Amygdala (tissue), 56 donors: ENCODE measurements at places on chromosomes 11 and 22.

DNA sequence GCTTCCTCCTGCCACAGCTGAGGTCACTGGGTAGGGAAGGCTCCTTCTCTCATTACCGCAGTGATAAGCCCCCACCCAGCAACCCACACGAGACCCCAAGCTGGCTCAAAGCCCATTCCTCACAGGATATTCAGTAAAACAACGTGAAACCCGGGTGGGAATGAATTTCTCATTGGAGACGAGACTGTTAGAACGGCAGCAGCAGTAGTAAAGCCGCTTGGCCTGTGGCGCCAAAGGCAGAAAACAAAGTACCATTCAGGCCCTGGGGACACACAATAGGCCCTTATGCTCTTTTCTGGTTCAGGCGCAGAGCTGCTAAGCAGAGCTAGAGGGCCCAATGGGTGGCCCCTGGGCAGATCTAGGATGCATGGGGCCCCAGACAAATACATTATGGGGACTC lies 45.3 kb downstream of the PC start:
- DNase-seq: peak; percentile 56

DNA sequence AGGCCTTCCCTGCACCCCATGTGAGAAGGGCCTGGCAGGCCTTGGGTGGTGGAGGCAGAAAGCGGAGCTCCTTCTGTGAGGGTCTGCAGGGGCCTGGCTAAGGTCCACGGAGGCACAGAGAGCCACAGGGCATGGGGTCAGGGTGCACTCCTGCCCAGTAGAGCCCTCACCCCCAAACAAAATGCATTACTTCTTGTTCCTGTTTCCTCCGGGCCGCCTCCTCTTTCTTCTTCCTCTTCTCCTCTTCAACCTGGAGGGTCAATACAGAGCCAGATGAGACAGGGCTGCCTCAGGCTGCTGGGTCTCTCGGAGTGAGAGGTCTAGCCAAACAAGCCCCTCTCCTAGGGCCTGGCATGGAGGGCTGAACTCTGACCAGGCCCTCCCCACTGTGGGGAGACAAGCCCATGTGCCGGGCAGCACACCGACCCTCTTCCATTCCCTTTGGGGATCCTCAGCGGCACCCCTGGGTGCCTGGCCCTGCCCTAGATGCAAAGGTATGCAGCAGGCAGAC lies 10.3 kb upstream of the NAP1L4 start:
- DNase-seq: no peak

- no peak for DNase-seq
These were observed 401.5 kb downstream of the TBC1D22A start for GRCh38 chr22:47163856-47164513.

DNA sequence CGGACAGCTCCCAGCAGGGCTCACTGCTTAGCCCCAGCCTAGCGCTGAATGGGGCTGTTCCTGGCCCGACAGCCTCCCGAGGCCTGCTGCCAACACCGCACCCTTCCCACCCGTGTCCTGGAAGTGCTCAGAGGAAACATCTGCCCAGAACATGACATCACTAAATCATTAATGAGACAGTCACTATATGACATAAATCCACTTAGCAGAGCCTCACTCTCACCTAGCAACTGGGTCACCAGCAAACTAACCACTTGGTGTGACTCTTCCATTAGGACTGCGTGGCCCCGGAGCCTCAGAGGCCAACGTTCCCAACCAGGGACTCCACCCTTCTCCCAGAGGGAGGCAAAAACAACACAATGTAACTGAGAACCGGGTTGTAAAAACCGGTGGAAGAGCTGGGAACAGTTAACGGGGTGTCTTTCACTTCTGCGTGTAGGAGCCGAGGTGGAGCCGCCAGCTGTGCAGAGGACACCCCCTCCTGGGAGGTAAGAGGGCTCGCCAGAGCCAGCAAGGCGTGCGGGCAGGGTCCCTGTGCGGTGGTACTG lies 21.4 kb upstream of the PACSIN2 start:
- DNase-seq: no peak

DNA sequence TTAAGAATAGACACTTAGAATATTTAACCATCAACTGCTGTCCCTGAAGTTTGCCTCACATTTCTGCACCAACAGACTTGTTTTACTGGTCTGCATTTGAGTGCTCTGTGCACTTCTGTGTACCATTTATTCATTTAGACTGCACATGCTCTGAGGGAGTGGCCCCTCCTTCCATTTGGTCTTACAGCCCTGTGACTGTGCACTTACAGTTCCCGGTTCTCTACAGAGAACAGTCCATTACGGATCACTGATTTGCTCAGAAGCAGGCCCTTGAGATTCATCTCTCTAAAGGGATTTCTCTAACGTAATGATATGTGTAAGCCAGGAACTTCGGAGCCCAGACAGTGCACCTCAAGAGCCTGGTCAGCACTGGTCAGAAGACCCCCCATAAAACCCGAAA lies 247.3 kb upstream of the BLID start:
- DNase-seq: no peak

- DNase-seq: no peak
These were observed 60.6 kb downstream of the SGSM3 start for GRCh38 chr22:40430991-40431390.

- DNase-seq: no peak
These were observed 29.5 kb downstream of the APOL5 start for GRCh38 chr22:35746946-35747703.

DNA sequence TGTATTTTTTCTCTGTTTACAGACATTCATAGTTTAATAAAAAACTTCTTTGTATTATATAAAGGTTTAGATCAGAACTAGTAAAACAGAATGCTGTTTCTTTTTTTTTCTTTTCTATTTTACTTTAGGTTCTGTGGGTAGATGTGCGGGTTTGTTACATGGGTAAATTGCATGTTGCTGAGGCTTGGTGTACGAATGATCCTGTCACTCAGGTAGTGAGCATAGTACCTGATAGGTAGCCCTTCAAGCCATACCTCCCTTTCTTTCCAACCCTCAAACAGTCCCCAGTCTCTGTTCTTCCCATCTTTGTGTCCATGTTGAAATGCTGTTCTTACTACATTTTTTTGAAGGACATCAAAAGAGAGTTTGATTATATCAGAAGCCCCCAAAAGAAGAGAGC lies 3.2 kb downstream of the ATM start:
- no peak for DNase-seq

DNA sequence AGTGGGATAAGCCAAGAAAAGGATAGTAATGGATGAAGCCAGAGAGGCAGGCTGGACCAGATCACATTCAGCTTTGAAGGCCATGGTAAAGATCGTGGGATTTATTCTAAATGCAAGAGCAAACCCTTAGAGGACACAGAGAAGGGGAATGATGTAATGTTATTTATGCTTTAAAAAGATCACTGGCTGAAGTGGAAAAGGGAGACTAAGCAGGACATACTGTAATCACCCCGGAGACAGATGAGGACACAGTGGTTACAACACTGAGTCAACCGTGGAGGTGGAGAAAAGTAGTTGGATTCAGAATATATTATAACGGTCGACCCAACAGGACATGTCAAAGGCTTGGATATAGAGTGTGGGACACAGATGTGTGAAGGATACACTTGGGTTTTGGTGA lies 38.5 kb downstream of the CDON start:
- DNase-seq: no peak

GRCh38 chr11:70262951-70263350 lies 7.5 kb upstream of the PPFIA1 start:
- no peak for DNase-seq

DNA sequence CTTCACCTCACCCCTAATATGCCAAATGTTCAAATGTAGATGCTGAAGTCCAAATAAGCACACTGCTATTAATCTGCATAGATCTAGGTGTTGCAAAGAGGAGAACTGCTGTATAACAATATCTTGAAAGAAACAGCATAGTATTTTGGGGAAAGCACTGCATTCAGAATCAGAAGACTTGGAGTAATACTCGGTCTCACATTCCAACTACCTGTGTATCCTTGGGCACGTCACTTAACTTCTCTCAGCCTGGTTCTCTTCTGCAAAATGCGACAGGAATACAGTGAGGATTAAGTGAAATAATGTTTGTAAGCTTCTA lies 332 bp upstream of the HMGXB4 start:
- DNase-seq: no peak

DNA sequence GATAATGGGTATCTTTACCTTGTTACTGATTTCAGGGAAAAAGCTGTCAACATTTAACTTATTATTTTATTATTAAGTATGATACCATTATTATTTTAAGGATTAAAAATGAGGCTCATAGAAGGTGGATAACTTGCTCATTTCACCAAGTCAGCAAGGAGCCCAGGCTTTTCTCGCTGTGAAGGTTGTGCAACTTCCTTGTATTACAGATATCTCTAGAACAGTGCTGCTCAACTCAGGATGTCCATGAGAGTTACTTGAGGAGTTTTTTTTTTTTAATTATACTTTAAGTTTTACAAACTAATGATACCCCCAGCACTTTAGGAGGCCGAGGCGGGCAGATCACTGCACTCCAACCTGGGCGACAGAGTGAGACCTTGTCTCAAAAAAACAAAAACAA lies 98.2 kb downstream of the INSC start:
- DNase-seq: no peak

- DNase-seq: no peak
These were observed 17.9 kb downstream of the KCNE3 start for GRCh38 chr11:74449369-74449931.

GRCh38 chr11:131692151-131692550 lies 321.7 kb downstream of the NTM start:
- no peak for DNase-seq

GRCh38 chr11:95156916-95157541 lies 67.4 kb downstream of the ENDOD1 start:
- no peak for DNase-seq

- no peak for DNase-seq
These were observed 139.1 kb upstream of the MTMR2 start for GRCh38 chr11:96063053-96063452.

GRCh38 chr11:9332655-9333054 lies 18.3 kb upstream of the TMEM41B start:
- no peak for DNase-seq

DNA sequence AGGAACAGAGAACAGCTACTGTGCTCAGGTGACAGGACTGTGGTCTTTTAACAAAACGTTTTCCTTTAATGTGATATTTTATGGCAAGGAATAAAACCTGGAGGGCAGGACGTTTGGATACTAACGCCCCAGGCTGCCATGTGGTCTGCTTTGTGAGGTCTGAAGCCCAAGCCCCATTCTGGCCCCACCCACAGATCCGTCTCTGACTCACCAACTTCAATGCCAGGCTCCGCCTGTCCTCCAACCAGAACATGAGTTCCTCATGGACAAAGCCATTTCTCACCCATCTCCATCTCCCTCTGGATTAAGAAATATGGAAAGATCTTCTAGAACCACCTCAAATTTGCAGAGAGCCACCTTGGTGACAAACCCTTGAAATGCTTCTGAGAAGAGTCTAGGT lies 148.8 kb downstream of the CRYBB2 start:
- DNase-seq: no peak

- no peak for DNase-seq
These were observed 81.6 kb downstream of the ALX4 start for GRCh38 chr11:44228379-44228778.

DNA sequence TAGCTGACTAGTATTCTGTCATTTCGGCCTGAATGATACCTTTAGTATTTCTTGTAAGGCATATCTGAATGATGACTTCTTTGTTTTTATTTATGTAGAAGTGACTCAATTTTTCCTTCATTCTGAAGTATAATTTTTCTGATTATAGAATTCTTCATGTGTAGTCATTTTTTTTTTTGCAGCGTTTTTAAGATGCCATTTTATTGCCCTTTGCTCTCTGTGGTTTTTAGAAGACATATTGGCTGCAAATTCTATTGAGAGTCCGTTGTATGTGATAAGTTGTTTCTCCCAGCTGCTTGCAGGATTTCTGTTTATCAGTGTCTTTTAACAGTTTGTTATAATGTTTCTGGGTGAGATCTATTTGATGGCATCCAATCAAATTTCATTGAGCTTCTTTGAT lies 1224.8 kb downstream of the JRKL start:
- no peak for DNase-seq

GRCh38 chr11:58047818-58048217 lies 17.1 kb downstream of the OR6Q1 start:
- DNase-seq: no peak

DNA sequence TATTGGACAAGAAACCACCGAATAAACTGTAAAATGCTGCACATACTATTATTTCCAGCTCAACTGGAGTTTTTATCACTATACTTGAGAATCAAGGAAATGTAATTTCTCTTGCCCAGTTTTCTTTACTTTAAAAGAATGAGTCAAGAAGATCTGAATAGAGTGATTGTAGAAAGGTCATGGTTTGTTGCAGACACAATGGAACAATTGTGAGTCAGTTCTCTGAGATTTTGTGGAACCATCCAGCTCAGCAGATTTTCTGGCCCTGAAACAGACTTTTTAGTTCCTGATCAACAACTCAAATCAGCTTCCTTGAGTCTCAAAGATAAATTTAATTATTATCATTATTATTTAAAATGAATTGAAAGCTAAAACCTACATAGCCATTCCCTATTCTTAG lies 1.3 kb downstream of the TCN1 start:
- no peak for DNase-seq

DNA sequence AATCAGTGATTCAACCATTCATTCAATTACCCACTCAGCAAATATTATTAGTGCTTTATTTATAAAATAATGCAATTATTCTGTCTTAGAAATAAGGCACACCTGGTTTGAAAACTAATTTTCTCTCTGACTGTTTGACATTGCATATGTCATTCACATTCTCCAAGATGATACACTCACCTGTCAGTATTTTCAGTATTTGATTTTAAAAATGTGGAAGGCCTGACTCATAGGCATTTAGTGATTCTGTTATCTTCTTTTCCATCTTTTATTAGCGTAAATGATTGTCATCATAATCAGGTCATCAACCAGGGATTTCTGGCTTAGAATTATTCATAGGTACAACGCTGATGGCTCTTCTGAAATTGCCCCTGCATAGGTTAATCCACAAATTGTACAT lies 480.9 kb downstream of the CNTN5 start:
- no peak for DNase-seq

- DNase-seq: no peak
These were observed 40.8 kb downstream of the RTN4R start for GRCh38 chr22:20227363-20227762.

DNA sequence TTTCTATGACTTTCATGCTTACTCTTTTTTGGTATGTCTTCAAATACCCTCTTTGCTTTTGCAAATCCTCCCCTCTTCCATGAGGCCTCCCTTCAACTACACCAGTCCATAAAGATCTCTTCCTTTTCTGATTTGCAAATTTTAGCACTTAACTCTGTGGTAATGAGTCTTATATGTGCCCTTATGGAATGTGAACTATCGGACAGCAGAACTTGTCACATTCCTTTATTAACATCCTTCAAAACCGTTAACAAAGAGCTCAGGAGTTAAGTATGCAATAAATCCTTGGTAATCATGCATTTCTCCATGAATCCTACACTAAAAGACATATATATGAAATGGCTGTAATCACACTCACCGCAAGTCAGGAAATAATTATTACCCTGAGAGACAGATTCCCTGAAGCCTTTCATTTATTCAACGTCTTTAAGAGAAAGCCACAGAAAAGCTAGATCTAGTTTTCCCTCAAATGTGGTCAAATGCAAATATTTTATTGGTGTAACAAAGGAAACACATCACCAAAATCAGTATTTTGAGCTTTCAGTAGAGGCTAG lies 7.4 kb downstream of the CLNS1A start:
- no peak for DNase-seq

GRCh38 chr11:68821670-68822069 lies 20.0 kb downstream of the CPT1A start:
- DNase-seq: no peak

GRCh38 chr11:69695581-69695980 lies 8.2 kb downstream of the FGF19 start:
- DNase-seq: no peak
